ENCODE measurements at places on chromosomes 7 and 10. TPM values are rescaled to one million over a fixed set of nuclear protein-coding genes. Genes with fewer than 3 reads are reported as not detected.

Gene HOXA9
- 7.9 TPM for total RNA-seq

Gene TMEM178B
- 0.09 TPM for total RNA-seq

Gene SFTPA1
- total RNA-seq: not detected

Gene PON1
- total RNA-seq: not detected

Gene ASB15
- total RNA-seq: not detected

Gene SFTPD
- not detected for total RNA-seq

Gene PNLIPRP3
- total RNA-seq: 0.09 TPM

Gene PPIF
- total RNA-seq: 22.6 TPM

Gene TYW1
- 19.3 TPM for total RNA-seq

Gene GSTO2
- total RNA-seq: 2.0 TPM

Gene CPN1
- total RNA-seq: not detected
